ENCODE measurements at places on chromosomes 2 and 18.

DNA sequence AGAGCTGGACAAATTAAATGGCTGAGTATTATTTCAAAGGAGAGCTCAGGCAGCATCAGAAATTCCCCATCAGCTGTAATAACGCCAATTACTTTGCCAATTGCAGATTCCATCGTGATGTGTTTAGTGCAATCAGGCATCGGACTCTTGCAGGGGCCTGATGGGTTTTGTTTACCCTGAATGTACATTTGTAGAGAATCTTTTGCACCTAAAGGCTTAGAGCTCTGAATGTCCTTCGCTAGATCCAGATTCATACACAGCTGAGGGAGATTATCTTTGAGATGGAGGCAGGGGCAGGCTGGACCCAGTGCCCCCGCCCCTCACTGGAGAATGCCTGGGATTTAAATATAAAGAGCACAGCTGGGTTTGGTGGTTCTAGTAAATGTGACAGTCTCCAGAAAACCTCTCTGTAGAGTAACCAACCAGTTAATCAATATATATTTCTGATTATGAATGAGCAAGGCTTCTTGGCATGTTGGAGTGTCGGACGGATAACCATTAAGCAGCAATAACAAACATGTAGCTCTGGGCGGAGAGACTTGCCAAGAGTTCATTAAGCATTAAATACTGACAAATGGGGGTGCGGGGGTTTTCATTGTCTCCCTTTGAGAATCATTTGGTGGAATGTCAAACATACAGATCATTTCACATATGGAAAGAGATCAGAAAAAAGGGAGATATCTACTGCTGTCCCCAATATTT lies 200.9 kb downstream of the SETBP1 start:
- DNase-seq: no peak

GRCh38 chr2:74872389-74872836 lies 38.5 kb downstream of the HK2 start:
- no peak for DNase-seq

GRCh38 chr2:75751360-75751759 lies 40.6 kb upstream of the GCFC2 start:
- no peak for DNase-seq

- no peak for DNase-seq
Measured at GRCh38 chr18:67705748-67706147, 189.2 kb upstream of the DSEL start.

DNA sequence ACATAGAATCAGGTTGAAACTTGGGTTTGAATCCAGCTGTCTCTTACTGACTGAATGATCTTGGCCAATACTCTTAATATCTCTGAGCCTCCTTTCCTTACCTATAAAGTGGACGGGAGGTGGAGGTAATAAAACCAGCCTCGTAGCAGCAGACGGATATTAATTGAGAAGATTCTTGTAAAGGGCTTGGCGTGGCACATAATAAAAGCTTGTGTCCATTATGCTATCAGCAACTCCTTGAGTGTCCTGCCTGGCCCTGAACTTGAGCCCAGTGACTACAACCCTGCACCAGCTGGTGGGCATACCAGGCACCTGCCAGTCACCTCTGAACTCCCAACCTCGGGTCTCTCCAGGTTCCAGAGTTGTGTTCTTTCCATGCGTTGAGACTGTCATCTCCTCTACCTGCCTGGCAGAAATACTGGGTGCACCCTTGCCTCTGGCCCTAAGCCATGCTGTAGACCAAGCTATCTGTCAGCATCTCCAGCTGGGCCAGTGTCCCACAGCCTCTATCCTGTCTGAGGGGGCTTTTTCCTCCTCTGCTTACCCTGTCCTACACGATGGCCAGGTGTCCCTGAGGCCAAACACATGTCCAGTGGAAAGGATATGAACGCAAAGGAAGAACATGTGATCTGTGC lies 9.7 kb downstream of the CAPN13 start:
- no peak for DNase-seq

GRCh38 chr2:187719510-187719909 lies 165.3 kb upstream of the TFPI start:
- DNase-seq: no peak

DNA sequence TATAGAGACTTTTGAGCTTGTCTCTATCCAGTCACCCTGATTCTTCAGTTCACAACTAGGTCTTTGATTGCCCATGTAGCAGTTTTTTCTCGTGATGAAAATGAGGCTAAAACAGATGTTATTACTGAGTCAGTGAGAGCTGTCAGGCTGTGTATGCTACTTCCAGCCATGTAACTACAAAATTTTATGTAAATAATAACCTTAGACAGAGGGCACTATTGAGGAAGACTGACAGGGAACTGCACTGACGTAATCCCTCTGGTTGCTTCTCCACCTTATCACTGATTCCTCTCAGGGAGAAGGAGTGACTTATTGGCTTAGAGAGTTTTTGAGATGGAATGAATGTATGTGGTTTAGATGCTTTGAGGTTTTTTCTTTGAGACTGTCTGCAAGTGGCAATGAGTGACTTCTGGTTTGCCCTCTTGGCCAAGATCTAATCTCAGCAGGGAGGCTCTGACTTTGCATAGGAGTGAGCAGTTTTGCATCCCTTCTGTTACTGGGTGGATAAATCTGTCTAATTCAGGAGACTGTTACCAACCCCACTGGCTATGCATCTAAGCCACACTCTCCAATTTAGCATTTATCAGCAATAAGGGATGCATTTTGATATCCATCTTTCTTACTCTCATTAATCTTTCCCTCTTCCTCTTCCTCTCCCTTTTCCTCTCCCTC lies 555.2 kb upstream of the FANCL start:
- DNase-seq: no peak

DNA sequence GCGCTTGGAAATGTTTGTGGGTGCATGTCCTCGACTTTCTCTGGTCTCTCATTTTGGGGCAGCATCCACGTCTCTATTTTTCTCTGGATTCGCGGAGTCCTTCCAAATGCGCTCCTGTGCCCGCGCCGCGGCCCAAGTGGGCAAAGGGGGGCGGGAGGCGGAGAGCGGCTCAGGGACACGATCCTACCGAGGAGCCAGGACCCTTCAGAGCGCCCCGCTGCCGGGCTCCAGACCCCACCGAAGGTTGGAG lies 990 bp downstream of the EPAS1 start:
- no peak for DNase-seq

- no peak for DNase-seq
Measured at GRCh38 chr2:162623888-162624287, 214.7 kb downstream of the KCNH7 start.

DNA sequence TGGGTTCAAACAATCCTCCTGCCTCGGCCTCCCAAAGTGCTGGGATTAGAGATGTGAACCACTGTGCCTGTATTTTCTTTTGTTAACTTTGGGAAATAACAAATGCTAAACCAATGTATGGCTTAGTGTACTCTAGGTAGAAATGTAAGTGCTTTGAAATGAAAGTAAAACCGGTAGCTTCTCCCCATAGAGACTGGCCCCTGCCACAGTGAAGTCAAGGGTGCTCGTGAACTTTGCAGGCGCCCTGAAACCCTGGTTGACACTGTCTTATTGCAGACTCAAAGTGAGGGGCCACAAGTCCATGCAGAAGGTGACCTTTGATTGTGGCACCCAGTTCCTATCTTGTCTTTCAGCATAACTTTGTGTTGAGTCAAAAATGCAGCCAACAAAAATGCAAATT lies 24.2 kb upstream of the MTCL1 start:
- DNase-seq: no peak

DNA sequence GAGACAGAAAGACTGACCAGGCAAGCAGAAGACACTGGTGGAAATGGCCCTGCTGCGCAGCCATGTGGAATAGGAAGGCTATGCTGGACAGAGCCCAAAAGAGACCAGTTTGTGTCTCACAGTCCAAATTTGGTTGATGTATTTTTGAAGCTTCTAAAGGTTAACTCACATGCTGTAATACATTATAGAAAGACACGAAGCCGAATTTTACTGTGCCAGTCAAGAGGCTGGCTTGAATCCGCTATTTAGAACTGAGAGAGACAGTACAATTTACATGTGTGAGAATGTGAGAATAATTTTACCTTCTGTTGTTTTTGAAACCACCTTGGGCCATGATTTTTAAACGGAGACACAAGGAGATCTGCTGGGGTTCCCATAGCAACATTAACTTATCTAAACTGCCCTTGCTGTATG lies 113.6 kb downstream of the METTL8 start:
- no peak for DNase-seq

GRCh38 chr2:230877759-230878598 lies 13.2 kb downstream of the ITM2C start:
- DNase-seq: peak; percentile 59

- DNase-seq: no peak
Measured at GRCh38 chr2:102367331-102367971, 11.9 kb downstream of the IL18R1 start.

DNA sequence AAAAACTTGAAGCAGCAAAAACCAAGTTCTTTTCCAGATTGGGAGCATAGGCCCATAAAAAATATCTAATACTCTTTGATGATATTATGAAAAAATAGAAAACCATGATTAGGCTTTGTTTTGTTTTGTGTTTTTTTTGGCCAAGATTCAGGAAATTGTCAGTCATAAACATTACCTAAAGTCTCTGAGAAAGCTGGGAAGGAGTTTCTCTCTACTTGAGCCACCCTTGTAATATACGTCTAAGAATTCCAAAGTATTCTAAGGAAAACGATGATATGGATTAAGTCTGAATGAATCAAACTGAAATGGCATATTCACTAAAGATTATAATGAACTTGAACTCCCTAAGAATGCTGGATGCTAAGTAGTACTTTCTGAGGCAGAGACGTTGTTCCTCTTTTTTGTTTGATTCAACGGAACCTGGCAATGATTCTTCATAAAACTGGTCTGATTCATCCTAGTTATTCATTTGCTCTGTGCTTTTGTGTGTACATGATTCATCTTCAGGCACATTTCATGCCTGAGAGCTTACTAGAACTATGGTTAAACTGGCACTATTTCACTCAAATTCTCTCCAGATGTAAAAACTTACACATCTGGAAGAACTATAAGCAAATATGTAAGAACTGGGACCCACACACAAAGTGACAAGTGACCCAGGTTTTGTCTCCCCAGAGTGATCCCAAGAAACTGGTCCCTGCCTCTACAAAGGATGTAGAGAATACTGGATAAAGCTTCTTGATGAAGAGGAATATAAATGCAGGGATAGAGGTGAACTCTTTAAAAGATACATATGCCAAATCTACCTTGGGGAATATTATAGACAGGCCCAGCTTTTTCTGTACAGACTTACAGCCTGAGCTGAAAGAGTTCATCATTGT lies 159.7 kb downstream of the DOCK10 start:
- no peak for DNase-seq

DNA sequence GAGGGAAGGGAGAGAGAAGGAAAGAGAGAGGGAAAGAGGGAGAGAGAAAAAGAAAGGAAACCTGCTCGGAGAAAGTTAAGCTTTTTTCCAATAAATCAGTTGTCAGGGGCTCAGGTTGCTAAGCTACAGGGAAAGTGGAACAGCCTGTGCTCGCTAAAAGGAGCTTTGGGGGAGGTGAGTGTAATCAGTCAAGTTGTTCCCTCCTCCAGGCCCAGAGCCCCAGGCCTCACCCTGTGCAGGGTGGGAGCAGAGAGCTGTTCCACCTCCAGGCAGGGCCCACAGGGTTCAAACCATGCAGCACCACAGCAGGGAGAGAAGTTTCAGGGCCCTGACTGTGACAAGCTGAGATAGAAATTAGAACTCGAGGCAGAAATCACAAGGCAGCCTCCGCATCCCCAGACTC lies 56.4 kb upstream of the PPP1CB start:
- DNase-seq: no peak

DNA sequence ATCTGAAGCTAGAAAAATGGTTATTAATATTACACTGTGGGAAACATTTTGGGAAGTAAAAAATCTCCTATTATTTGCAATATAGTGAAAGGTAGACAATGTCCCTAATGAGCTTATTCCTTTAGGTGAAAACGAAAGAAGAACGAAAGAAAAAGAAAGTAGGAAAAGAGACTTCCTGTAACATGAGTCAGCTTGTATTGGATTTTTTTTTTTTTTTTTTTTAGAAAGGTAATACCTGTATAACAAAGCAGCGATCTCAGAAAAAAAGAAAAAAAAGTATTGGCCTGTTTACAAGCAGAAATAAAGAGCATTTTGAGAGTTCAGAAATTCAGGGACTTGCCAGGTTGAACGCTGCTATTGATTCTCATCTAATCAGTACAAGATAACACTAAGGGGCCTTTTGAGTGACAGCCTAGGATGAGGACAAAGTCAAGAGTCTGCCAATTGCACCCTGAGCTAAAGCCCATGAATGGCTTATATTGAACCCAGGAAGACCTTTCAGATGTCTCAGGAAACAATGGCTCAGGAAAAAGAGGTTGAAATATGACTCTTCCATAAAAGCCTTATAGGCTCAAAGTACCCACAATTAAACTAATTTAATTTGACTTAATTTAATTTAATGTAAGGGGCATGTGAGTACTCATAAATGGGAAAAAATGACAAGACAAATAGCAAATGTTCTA lies 615.6 kb upstream of the CDH2 start:
- DNase-seq: no peak

DNA sequence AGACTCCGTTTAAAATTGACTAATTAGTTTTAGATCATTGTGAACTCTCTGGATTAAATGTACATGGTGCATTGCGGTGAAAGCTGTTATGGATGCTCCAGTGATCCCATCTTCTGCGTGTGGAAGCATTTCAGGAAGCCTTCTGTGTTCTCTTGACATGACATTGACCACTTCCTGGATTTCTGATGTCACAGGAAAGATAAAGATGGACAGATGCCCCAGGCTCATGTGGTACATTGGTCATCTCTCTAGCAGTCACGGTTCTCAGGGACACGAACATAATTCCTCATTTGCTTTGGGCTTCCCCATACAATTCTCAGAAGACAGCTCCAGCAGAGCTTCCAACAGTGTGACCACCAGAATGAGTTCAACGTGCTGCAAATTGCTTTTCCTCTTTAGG lies 26.9 kb downstream of the AGAP1 start:
- no peak for DNase-seq

All from stimulated activated CD8-positive, alpha-beta memory T cell treated with anti-CD3 and anti-CD28 coated beads, Interleukin-15, amount 100 ng/mL, for 48 hours (primary cell).